ENCODE measurements at places on chromosomes 16 and 17.

- no peak for DNase-seq
Measured at GRCh38 chr17:52145476-52145875, 13.0 kb downstream of the CA10 start.

- no peak for DNase-seq
Measured at GRCh38 chr17:72962106-72962505, 130.4 kb downstream of the SLC39A11 start.

DNA sequence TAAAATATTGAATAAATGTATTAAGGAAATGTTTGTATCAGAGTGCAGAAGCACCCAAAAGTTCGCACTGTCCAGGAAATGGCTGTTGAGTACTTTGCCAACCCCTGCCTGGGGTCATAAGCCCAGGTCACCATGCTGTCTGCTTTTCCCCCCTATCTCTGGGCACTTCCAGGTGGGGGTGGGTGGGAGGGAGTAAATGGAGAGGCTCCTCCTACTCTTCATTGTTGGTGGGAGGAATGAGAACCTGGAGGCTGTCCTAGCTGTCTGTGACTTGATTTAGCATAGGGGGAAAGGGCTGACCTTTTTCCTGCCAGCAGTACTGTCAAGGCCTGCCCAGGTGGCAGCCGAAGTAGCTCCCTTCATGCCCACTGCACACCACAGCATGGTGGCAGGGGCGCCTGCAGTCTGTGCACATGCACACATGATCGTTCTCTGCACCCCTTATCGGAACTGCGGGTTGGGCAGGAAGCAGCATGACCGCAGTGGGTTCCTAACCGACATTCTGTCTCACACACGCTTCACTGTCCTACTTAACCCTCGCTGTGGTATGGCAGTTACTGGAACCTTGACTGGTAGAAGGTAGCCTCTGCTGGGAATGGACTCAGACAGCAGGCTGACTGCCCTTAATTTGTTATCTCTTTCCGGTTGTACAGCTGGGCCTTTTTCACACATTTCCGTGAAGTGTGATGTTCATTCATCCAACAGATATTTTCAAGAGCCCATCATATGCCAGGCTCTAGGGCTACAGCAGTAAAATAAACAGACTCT lies 41.5 kb downstream of the LDHD start:
- no peak for DNase-seq

DNA sequence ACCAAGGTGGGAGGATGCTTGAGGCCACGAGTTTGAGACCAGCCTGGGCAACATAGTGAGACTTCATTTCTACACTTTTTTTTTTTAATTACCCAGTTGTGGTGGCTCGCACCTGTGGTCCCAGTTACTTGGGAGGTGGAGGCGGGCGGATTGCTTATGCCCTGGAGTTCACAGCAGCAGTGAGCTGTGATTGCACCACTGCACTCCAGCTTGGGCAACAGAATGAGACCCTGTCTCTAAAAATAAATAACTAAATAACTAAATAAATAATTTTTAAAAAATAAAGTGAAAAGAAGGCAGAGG lies 9.3 kb downstream of the DNAI2 start:
- no peak for DNase-seq

DNA sequence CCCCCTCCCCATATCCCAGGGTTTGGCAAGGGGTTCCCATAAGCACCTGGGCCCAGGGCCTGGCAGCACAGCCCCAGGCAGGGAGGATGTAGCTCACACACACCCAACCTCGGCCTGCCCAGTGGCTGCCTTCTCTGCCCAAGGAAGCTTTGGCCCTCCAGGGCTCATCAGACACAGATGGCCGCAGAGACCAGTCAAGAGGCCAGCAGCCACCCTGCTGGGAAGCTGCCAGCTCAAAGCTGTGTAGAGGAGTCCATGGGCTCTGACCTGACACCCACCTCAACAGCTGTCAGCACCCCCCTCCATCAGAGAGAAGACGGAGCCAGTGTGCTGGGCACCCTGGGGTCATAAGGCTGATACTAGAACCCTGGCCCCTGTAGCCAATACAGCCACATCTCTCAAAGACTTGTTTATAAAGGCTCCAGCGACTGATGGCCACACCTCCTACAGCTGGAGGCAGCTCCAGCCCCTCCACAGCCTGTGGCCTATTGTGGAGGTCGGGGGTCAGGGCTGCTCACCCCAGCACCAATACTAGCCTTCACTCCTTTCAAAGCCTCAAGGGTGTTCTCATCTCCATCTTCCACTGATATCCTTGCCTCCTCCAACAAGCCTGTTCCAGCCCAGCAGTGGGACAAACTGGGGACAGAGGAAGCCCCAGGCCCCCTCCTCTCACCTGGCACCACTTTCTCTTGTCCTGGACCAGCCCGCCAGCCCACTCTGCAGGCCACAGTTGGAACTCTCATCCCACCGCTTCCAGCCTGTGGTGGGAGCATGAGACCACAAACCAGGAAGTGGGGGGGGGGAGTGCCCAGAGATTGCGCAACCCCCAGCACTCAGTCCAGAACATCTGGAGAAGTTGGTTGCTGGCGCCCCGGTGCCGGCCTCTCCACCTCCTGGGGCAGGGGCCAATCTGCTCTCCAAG lies 2.2 kb upstream of the MPG start:
- no peak for DNase-seq

GRCh38 chr16:54932021-54932660 lies 1.5 kb downstream of the IRX5 start:
- no peak for DNase-seq

- DNase-seq: no peak
Measured at GRCh38 chr17:72970797-72971196, 121.7 kb downstream of the SLC39A11 start.

DNA sequence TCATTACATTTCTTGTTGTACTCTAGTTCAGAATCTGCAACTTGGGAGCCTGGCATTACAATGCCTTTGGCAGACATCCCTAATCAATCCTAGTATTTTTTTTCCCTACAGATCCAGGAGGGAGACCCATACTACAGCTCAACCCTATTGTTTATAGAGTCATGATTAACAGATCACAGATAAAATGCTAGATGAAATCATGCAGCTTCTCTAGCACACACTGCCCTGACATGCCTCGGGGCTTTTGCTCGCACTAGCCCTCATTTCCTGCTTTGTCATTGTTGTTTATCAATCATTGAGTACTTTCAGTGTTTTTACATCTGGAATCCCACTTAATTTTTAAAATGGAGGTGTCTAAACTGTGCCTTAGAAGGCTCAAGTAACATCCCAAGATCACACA lies 412.5 kb downstream of the CA10 start:
- no peak for DNase-seq

DNA sequence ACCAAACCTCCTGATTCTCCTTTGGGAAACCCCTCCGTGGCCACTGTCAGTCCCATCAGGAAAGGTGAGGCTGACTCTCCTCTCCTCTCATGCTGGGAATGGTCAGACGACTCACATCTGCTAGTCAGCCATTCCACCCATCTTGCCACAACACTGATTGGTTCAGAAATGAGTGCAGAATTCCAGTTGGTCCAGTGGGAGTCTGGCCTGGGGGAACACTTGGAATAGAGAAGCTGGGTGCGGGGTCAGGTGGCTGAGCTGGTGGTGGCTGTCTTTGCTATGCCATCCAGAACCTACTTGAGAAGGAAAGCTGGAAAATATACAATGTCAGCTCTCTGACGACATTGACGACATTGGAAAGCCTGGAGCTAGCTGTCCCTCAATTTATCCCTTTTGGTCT lies 23.6 kb upstream of the PLLP start:
- no peak for DNase-seq

DNA sequence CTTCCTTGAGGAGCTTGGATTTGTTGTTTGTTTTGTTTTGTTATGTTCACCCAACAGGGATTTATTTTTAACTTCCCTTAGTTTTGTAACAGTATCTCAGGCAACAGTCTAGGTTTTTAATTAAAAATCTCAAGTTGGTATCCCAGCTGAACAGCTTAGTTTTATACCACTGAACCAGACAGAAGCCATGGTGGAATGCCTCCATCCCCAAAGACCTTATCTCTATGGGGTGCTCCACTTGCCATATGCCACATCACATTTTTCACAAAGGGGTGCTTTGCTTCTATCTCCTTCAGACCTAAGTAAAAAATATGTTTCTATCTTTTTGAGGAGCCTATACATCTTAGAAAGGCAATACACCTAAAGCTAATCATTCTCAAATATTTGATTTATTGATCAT lies 715.8 kb upstream of the KIF2B start:
- DNase-seq: no peak

GRCh38 chr17:66337866-66338485 lies 35.6 kb downstream of the PRKCA start:
- no peak for DNase-seq

- no peak for DNase-seq
Measured at GRCh38 chr17:14004927-14005620, 64.2 kb upstream of the COX10 start.

GRCh38 chr17:42617956-42618431 lies 8.5 kb downstream of the TUBG1 start:
- DNase-seq: no peak

GRCh38 chr16:64417711-64418227 lies 704.1 kb downstream of the CDH11 start:
- DNase-seq: no peak

DNA sequence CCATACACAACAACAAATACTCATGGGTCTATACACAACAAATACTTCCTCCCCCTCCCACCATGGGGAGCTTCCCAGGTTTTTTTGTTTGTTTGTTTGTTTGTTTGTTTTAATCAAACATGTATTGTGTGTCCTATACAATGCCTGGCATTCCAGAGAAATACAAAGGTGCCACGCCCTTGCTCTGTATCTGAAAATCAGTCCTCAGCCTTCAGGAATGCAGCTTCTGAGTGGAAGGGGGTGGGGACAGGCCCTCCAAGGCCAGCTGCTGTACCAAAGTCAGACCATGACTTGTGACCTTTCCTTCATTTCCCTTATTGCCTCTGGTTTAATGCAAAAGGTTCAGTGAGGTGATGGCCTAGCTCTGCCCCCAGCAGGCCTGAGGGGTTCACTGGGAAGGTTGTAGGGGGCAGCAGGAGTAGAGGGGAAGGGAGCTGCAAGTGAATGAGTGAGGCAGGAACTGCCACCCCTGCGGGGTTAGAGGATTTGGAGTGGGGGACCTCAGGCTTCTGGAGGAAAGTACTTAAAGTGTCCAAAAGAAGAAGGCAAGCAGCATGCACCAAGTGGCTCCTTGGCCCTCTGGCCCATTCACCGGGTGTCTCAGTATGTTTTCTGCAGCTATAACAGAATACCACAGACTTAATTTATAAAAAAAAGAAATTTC lies 105.2 kb downstream of the CLEC16A start:
- no peak for DNase-seq

DNA sequence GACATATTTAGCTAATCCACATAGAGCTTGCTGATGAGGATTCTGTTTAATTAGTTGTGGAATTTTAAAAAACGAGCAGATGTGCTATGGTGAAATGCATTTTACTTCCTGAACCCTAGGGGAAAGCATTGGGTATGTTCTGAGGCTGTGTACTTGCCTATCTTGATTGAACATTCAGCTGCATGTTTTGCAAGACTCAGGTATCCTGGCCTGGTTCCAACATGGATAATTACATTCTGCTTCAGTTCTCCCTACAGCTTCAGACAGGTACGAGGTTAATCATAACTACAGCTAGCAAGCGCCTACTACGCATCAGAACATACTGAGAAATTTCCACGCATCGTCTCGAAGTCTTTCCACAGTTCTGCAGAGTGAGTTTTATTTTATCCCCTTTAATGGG lies 77.0 kb downstream of the HS3ST2 start:
- DNase-seq: no peak

DNA sequence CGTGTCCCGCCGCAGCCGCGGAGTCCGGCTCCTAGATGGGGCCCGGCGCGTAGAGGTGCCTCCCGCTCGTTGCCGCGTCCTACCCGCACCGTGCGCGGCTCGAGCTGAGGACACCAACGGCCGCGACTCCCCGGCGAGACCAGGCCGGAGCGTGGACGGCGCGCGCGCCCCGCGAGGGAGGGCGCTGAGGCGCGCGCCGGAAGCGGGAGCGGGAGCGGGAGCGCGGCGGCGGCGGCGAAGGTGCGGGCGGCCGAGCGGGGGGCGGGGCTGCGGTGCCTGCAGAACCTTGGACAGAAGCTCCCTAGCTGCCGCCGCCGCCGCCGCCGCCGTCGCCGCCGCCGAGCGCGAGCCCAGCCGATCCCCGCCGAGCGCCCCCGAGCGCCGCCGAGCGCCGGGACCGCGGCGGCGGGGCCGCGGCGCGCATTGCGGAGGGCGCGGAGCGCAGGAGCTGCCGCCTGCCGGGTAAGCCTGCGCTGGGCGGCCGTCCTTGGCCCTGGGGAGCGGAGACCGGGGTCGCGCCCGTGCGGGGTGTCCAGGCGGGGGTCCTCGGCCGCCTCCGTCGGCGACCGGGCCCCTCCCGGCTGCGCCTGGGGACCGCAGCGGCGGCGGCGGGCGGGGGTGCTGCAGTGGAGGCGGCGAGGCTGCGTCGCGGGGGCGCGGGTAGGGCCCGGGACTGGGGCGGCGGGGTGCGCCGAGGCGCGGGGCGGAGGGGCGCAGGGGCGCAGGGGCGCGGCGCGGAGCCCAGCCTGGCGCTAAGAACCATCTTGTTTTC lies at the start of gene CDK5R1:
Gene CDK5R1 (plus strand): TSS at position 293 of the 772 bp plus-strand sequence. CDS start 628 bp downstream, outside the sequence.
- peak; percentile 73 for DNase-seq

DNA sequence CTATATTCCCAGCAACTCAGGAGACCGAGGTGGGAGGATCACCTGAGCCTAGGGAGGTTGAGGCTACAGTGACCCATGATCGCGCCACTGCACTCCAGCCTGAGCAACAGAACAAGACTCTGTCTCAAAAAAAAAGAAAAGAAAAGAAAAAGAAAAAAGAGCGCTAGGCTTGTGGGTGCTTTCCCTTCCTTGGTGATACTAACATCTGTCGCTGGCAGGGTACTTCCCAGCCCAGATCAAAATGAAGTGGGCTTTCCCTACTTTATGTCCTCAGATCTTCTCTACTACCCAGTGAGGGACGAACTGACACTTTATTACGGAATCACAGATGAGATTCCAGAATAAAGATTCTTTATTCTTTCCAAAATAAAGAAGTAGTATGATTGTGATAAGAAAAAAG lies 103.8 kb upstream of the NOL11 start:
- DNase-seq: no peak

- no peak for DNase-seq
Measured at GRCh38 chr16:53817812-53818550, 114.0 kb downstream of the FTO start.

DNA sequence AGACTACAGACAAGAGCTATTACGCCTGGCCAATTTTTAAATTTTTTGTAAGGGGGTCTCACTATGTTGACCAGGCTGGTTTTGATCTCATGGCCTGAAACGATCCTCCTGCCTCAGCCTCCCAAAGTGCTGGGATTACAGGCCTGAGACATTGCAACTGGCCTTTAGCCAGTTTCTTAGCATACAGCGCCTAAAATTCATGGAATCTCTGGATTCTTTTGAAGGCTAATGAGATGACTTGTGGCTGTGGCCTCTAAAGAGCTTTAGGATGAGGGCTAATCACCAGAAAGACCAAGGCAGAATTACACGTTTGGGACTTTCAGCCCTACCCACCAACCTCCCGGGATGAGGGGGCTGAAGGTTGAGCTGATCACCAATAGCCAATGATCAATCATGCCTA lies 34.6 kb downstream of the AKAP10 start:
- DNase-seq: no peak

DNA sequence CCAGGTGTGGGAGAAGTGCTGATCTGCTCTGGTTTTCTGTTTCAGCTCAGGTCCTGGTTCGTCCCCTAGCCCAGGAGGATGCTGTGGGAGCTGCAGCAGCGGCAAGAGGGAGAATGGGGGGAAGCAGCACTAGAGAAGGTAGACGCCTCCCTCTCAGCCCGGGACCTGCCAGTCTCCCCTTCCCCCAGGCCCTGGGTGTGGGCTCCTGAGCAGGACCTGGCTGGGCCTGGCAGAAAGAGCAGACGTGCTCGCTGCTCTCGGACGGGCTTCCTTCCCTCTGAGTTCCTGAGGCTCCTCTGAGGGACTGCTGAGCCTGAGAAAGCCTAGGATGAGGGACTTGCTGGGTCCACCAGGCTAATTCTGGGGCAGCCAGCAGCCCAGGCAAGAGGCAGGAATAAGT lies 3.1 kb downstream of the PRCD start:
- DNase-seq: no peak
